Foreskin keratinocyte (primary cell): ENCODE measurements at places on chromosomes 16 and 17. TPM values are rescaled to one million over a fixed set of nuclear protein-coding genes. Genes with fewer than 3 reads are reported as not detected.

GRCh38 chr17:37693328-37693727 is 50.1 kb upstream of the DDX52 start:
- no peak for DNase-seq

The RMI2 gene
- polyA plus RNA-seq = 25.0 and 29.0 TPM in 2 replicates

- no peak for DNase-seq
These were observed 7.6 kb downstream of the PITPNM3 start for GRCh38 chr17:6548578-6549330.

- no peak for DNase-seq
These were observed 23.7 kb downstream of the YPEL2 start for GRCh38 chr17:59355030-59355701.
